Thoracic aorta (tissue), 2 donors: ENCODE measurements at places on chromosomes 16 and 17. TPM values are rescaled to one million over a fixed set of nuclear protein-coding genes. Genes with fewer than 3 reads are reported as not detected.

GRCh38 chr17:59423903-59424302 lies 92.4 kb downstream of the YPEL2 start:
- no peak for DNase-seq
- H3K4me3 ChIP-seq, result no peak overlapping the region
- H3K36me3 ChIP-seq, result no peaks in the 10 kb centered on the region
- H3K27me3 ChIP-seq, result no peaks in the 10 kb centered on the region
- H3K27ac ChIP-seq, result peak overlapping the region; percentile 96

DNA sequence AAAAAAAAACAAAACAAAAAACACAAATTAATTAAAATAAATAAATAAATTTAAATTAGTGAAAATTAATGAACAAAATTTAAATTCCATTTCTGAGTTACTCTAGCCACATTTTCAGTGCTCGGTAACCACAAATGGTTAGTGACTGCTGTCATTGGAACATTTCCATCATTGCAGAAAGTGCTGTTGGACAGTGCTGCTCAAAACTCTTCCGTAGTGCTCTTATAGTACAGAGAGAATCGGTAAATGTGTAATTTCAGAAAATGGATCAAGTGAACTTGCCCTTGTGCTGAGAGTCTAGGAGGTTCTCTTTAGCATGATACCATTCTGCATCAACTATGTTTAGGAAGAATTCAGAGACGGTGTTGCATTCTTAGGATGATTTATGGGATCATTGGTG lies 23.7 kb downstream of the ZNRF1 start:
- peaks cover 13% of the 10 kb centered on the region for H3K4me1 ChIP-seq
- no peak overlapping the region for H3K4me3 ChIP-seq
- no peaks in the 10 kb centered on the region for H3K27me3 ChIP-seq
- H3K27ac ChIP-seq, result no peak overlapping the region
- no peak for DNase-seq
- no peaks in the 10 kb centered on the region for H3K36me3 ChIP-seq

DNA sequence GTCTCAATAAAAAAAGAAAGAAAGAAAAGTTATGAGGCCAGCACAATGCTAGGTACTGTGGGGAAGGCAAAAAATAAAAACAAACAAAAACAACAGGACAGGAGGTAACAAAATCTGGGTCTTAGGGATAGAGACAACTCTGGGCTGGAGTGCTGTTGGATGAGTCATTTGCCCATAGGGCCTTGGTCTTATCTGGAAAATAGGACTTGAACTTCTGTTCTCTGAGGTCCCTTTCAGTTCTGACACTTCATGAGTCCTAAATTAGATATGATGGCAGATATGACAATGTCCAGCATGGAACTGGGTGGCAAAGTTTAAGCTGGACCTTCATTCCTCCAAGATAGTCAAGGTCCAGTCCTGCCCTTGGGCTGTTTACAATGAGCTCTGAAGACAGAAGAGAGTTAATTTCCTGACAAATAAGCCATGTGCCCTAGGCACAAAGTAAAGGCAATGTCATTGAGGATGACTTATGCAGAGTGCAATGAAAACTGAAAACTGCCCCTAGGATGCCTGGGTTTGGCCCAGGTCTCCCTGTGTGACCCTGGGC lies 8.9 kb upstream of the HDAC5 start:
- no peak overlapping the region for H3K4me3 ChIP-seq
- H3K4me1 ChIP-seq, result peaks cover 1% of the 10 kb centered on the region
- DNase-seq, result no peak
- H3K36me3 ChIP-seq, result no peaks in the 10 kb centered on the region
- H3K27ac ChIP-seq, result no peak overlapping the region

DNA sequence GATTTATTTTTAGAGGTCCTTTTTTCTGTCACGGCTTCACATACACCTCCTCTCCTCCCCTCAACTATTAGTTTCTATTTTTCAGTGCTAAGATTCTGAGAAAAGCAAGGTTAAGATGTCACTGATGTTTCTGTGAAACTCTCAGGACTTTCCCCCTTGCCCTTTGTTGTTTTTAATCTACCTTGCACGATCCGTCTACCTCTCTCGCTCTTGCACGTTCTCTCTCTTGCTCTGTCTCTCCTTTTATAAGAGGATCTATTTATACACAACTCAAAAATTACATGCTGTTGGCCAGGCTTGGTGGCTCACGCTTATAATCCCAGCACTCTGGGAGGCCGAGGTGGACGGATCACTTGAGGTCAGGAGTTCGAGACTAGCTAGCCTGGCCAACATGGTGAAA lies 43.6 kb downstream of the RPA1 start:
- H3K36me3 ChIP-seq, result peaks cover 22% of the 10 kb centered on the region
- no peaks in the 10 kb centered on the region for H3K4me1 ChIP-seq
- no peaks in the 10 kb centered on the region for H3K27me3 ChIP-seq
- no peak for DNase-seq

DNA sequence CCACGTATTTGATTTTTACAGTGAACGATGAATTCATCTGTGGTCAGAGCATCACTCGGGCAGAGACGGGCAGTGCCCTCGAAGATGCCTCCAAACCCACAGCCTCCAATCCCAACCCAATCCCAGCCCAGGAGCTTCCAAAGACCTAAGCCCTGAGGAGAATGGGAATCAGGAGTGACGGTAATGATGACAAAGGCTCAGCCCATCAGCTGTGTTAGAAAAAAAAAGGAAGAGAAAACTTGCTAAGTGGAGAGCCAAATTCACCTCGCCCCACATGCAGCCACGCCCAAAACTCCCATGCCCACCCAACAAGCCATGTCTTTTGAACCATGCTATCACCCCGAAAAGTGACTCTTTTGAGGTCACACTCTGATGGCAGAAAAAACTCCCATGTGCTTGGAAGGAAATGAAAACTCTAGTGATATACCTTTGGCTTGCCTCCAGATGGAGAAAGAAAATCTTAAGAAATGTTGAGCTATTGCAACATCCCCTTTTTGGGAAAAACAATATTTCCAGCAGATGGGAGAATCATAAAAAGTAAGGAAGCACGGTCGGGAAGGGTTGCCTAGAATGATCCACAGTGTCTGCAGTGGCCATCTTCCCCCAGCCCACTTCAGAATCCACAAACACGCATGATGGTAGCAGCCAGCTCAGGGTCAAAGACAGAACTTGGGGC lies 37.7 kb downstream of the XYLT1 start:
- peaks cover 8% of the 10 kb centered on the region for H3K4me1 ChIP-seq
- no peak overlapping the region for H3K4me3 ChIP-seq
- H3K27me3 ChIP-seq, result no peaks in the 10 kb centered on the region
- H3K36me3 ChIP-seq, result no peaks in the 10 kb centered on the region
- DNase-seq, result no peak
- no peak overlapping the region for H3K27ac ChIP-seq

- no peaks in the 10 kb centered on the region for H3K27me3 ChIP-seq
- no peak for DNase-seq
- no peaks in the 10 kb centered on the region for H3K36me3 ChIP-seq
- no peak overlapping the region for H3K27ac ChIP-seq
- peaks cover 6% of the 10 kb centered on the region for H3K4me1 ChIP-seq
Observed at GRCh38 chr17:39167476-39167875, 1.5 kb upstream of the ARL5C start.

- DNase-seq, result no peak
- no peaks in the 10 kb centered on the region for H3K27me3 ChIP-seq
- peaks cover 64% of the 10 kb centered on the region for H3K4me1 ChIP-seq
- H3K36me3 ChIP-seq, result no peaks in the 10 kb centered on the region
- peak overlapping the region; percentile 11 for H3K4me3 ChIP-seq
Observed at GRCh38 chr16:65114527-65114926, 7.3 kb downstream of the CDH11 start.

GRCh38 chr17:47145351-47145750 lies 43.7 kb downstream of the CDC27 start:
- no peaks in the 10 kb centered on the region for H3K27me3 ChIP-seq
- DNase-seq, result no peak
- H3K27ac ChIP-seq, result no peak overlapping the region

DNA sequence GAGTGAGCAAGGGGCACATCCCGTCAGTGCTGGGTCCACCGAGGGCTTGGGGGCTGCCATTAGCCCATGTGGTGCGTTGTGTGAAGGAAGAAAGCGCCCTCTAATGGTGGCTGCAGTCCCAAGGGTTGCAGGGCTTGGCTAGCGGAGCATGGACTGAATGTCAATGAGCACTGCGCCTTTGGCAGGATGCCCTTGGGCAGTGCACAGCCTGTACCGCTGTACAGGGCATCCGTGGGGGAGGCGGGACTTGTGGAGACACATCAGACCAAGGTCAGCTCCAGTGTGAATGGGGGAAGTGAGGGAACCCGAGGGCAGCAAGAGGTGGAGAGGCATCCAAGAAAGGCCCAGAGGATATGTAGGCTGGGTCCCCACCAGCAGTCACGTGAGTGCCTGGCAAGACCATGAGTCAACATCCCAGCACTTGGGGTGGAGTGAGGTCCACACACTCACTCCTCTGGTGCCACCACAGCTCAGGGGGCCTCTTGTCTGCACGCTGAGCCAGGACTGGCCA lies 75.5 kb upstream of the MED9 start:
- H3K36me3 ChIP-seq, result no peaks in the 10 kb centered on the region
- no peak overlapping the region for H3K27ac ChIP-seq
- DNase-seq, result no peak
- H3K4me1 ChIP-seq, result no peaks in the 10 kb centered on the region

- no peak overlapping the region for H3K4me3 ChIP-seq
- no peaks in the 10 kb centered on the region for H3K4me1 ChIP-seq
Observed at GRCh38 chr17:73482251-73482716, 162.0 kb downstream of the SDK2 start.

GRCh38 chr17:67680445-67681224 lies 37.1 kb upstream of the NOL11 start:
- H3K27ac ChIP-seq, result no peak overlapping the region
- no peak overlapping the region for H3K4me3 ChIP-seq
- H3K4me1 ChIP-seq, result no peaks in the 10 kb centered on the region
- H3K36me3 ChIP-seq, result no peaks in the 10 kb centered on the region
- no peak for DNase-seq

GRCh38 chr17:63587770-63588169 lies 12.9 kb upstream of the TACO1 start:
- H3K4me1 ChIP-seq, result no peaks in the 10 kb centered on the region
- DNase-seq, result no peak
- H3K36me3 ChIP-seq, result peaks cover 47% of the 10 kb centered on the region
- no peak overlapping the region for H3K27ac ChIP-seq

DNA sequence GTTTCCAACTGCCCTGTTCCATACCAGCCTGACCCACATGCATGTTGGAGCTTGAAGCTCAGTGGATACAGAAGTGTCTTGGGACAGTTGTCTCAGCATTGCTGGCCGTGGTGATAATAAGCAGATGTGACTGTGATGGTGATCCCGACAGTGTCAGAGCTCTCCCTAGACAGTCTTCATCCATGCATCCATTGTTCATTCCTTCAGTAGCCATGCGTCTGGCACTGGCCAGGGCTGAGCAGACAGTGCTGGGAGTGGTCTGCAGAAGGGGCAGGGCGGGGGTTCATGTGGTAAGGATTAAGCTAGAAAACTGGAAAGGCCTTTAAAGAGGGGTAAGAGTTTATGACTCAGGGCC lies 68.1 kb downstream of the GNAO1 start:
- no peak for DNase-seq
- H3K4me3 ChIP-seq, result no peak overlapping the region
- no peak overlapping the region for H3K27ac ChIP-seq

GRCh38 chr16:88599092-88599733 lies 29.0 kb downstream of the ZC3H18 start:
- no peaks in the 10 kb centered on the region for H3K27me3 ChIP-seq
- H3K36me3 ChIP-seq, result peaks cover 22% of the 10 kb centered on the region
- H3K4me3 ChIP-seq, result no peak overlapping the region

SGCA gene
- total RNA-seq, result 158 TPM

MYCBPAP gene
- total RNA-seq, result 0.68 TPM

CLEC3A gene
- not detected for total RNA-seq

TSNAXIP1 gene
- total RNA-seq, result 8.5 TPM

TTYH2 gene
- 2.4 TPM for total RNA-seq

TPPP3 gene
- total RNA-seq, result 34.9 TPM

AKAP10 gene
- total RNA-seq, result 29.6 TPM

RIPOR1 gene
- 101 TPM for total RNA-seq

GUCY2D gene
- total RNA-seq, result not detected

DPEP3 gene
- total RNA-seq, result not detected

KRT32 gene
- total RNA-seq, result not detected

FOXF1 gene
- not detected for total RNA-seq

AATK gene
- total RNA-seq, result 19.8 TPM

CACNG5 gene
- not detected for total RNA-seq

ZCCHC14 gene
- 45.6 TPM for total RNA-seq

PLEKHG4 gene
- 3.1 TPM for total RNA-seq
